ENCODE measurements at places on chromosomes 7 and 10.

DNA sequence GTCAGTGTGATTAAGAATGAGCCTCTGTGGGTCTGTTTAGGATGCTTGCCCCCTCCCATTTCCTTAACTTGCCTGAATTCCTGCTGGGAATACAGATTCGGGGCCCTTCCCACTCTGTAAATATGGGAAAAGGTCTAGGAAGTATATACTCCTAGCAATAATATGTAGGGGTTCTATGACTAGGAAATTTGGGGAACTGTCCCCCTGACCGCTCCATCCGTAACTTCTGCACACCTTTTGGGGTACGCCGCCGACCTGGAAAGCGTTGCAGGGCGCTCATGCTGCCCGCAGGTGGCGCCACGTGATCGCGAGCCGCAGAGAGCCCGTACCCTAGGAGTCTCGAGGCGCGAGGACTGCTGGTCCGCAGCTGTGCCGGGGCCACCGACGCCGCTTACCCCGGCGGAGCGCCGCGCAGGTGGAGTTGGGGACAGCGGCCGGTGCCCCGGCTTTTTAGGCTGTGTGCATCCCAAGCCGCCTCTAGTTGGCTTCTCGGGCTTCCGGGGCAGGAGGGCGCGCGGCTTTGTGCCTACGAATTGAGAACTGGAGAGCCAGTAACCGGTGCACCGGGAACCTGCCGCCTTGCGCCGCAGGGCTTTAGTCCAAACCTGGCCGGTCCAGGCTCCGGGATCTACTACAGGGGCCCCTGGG is 656 bp upstream of the CNNM2 start:
- DNase-seq, result peak; percentile 79

- DNase-seq, result no peak
These were observed 675.8 kb downstream of the KCNMA1 start for GRCh38 chr10:76961841-76962240.

DNA sequence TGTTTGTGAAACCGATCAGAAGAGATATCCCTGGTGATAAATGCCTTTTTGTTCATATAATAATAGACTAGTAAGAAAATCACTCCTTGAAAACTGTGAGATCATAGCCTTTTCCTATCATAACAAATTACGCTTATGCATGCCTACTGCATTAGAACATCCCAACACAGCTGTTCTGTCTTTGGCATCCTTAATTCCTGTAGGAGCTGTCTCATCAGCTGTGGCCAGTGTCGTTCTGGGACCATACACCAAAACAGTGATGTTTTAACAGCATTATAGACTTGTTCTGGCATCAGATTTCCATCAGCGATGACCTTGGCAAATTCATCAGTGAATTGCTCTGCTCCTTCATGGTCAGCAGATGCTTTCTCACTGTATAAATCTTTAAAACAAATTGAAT is 423.6 kb upstream of the LRGUK start:
- DNase-seq, result no peak

DNA sequence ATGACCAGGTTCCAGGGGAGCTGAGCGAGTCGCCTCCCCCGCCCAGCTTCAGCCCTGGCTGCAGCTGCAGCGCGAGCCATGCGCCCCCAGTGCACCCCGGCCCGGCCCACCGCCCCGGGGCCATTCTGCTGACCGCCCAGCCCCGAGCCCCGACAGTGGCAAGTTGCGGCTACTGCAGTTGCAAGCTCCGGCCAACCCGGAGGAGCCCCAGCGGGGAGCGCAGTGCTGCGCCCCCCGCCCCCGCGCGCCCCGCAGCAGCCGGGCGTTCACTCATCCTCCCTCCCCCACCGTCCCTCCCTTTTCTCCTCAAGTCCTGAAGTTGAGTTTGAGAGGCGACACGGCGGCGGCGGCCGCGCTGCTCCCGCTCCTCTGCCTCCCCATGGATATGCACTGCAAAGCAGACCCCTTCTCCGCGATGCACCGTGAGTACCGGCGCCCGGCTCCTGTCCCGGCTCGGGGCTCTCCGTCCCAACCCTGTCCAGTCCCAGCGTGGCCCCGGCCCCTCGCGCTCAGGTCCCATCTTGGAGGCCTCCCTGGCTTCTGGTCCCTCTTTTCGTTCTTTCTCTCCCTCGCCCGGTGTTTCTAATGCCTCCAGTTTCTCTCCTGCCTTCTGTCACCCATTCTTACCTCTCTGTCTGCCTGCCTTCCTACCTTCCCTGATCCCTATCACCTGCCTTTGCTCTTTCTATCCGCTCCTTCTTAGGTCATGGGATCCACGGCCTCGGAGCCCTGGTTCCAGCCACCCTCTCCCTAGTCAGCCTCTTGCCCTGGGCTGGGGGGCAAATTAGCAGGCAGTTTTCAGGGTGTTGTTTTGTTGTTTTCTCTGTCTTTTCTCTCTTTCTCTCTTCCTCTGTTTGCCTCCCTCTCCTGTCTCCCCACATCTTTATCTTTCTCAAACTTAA is 751 bp downstream of the PAX2 start:
- DNase-seq, result no peak

DNA sequence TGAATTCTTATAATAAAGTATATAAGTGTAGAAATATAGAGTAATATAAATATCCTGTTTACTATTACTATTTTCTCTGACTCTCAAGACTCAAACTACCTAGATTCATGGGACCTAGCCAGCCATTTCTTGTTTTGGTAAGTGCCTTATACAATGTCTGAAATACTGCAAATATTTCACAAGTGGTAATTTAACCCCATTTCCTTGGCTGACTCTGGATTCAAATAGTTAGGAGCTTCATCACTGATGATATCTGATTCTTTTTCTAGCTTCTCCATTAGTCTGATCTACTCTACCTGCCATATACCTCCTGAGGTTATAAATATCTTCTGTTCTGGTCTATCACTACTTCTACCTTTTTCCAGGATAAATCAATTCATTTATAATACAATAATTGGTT is 6.4 kb upstream of the RALA start:
- DNase-seq, result no peak

DNA sequence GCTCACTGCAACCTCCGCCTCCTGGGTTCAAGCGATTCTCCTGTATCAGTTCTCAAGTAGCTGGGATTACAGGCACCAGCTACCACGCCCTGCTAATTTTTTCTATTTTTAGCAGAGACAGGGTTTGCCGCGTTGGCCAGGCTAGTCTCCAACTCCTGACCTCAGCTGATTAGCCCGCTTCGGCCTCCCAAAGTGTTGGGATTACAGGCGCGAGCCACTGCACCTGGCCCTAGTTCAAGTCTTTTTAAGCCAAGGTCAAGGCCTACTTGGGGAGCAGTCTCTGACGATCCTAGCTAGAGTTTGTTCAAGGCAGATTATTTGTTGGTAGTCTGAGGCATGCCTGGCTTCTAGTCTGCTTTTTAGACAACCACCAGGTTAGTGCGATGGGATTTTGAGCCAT is 709.5 kb upstream of the COBL start:
- no peak for DNase-seq

Measured in central memory CD4-positive, alpha-beta T cell (primary cell).